T-helper 1 cell (primary cell): ENCODE measurements at places on chromosomes 4 and X.

GRCh38 chr4:184962125-184962638 is 56.1 kb upstream of the HELT start:
- DNase-seq: no peak

- no peak for DNase-seq
Measured at GRCh38 chrX:13091111-13091765, 46.8 kb upstream of the FAM9C start.

DNA sequence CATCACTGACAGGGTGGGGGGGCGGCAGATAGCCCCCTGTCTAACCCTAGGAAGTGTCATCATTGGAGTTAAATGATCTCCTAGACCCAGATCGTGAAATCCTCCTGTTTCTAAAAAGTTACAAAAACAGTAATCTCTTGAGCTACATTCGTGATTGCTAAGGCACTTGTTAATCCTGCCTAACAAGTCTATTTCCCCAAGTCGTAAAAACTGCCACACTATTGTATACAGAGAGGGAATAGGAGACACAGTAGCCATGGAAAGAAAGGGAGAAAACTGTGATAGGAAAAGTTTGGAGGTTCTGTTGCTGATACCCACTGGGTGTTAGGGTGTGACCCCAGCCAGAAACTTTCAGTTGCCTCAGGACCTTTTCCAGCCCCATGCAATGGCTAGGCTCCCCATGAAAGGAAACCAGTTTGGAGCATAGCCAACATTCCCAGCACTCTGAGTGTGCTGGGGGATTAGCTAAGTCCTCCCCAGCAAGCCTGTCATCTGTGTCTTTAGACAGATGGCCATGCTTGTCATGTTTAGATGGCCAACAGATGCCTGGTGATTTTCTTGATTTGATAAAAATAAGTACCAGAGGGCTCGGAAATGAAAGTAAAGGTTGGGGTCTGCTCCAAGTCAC is 63.3 kb upstream of the ANXA10 start:
- no peak for DNase-seq

DNA sequence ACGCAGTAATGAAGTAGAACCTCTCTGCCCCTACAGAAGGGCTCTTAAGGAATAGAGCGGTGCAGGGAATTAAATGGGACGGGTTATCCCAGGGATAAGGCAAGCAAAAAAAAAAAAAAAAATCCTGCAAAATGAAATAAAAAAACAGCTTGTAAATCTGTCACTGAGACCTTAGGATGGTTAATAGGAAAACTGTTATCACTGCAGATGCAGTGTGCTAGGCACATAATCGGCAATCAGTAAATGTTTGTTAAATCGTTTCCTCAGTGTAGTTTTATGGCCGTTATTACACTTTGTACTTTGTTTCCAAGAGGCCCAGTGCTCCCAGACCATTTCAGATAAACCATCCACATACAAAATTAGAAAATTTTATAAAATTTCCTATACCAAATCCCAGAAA is 1.0 kb downstream of the HNRNPH2 start:
- DNase-seq: no peak

DNA sequence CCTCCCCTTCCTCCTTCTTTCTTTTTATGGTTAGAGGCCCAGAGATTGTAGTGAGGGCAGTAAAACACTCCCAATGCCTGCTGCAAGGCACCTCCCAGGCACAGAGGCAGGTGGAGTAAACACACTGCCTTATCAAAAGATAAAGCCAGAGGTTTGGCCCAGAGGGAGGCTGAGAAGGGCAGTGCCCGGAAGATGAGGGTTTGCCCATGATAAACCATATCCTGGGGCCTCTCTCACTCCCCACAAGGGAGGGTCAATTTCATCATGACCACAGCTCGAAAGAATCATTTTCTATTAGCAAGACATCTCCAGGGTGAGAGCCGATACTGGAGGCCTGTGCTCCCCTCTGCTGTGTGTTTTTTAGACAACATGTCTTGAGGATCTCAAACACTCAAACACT is 98.5 kb upstream of the FAM9C start:
- DNase-seq: no peak

- no peak for DNase-seq
Measured at GRCh38 chr4:1479454-1479853, 73.2 kb upstream of the NKX1-1 start.

DNA sequence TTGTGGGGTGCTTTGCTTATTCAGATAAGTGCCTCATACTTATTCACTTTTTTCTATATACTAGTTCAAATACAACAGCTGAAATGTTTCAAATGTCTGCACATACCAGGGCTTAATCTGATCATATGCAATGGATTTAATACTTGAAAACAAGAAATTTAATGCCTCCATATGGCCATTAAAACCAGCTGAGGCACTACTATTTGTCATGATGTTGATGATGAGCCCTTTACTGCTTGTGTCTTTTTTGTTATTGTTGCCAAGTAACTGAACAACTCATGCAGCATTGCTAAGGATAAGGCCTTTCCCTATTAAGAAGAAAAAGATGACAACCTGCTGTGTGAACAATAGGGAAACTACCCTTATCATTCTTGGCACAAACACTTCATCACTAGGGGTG is 52.5 kb downstream of the MAGEB10 start:
- DNase-seq: no peak

DNA sequence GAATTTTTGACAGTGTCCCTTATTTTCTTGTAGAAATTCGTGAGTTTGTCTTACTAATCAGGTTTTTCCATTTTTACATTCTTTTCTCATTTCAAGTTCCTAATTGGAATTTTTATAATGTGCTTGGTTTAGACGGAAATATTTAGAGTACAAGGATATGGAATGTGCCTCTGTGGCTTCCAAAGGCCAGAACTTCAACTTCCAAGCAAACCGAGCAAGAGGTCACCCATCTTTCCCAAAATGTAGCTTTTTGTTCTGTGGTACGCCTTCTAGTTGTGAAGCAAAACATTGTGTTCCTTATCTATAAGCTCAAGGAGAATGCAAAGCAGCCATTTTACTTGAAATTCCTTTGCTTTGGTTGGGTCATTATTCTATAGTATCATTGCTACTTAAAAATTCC is 212.8 kb upstream of the PACRGL start:
- DNase-seq: no peak

DNA sequence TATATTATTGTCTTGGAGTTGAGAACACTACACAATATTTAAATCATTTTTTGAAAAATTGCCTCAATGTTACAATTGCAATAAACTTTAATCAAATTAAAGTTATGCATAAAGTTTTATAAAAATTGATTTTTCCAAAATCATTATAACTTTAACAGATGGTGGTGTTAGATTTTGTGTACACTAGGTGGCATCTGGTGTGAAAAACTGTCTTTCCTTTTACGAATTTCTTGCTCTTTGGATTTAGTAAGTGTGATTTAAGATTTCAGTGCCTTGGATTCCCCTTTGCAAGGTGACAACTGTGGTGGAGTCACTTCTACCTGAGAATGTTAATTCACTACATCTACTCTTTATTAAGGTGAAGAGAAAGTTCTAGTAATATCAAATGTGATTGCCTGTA is 91.6 kb downstream of the AREG start:
- DNase-seq: no peak

GRCh38 chrX:49198540-49199314 is 1.3 kb downstream of the SYP start:
- no peak for DNase-seq

DNA sequence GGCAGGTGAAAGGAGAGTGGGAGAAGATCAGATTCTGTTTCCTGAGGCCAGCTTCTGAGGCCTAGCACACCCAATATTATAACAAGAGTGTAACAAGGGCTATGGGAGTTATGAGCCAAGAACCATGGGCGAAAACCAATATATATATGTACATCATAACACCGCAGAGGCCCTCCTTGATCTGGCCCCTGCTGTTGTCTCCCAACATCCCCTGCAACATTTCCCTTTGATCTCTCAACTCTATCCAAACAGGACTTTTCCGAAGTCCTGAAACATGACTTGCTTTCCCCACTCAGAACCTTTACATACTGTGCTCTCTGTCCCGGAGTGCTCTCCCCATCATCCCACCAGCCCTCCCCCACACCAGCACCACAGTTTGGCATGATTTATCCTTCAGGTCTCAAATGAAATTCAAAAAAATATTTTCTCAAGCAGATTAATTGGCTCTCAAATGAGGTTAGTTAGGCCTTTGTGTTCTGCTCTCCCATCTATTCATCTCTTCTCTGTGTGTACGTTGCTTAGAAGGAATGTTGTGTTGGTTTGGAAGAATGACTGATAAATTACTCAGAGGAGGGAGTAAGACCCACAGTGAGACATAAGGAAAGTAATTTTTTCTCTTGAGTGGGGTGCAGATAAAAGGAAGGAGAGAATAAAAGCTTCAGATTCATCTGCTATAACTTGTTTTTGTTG is 58.1 kb upstream of the SMIM10 start:
- no peak for DNase-seq

DNA sequence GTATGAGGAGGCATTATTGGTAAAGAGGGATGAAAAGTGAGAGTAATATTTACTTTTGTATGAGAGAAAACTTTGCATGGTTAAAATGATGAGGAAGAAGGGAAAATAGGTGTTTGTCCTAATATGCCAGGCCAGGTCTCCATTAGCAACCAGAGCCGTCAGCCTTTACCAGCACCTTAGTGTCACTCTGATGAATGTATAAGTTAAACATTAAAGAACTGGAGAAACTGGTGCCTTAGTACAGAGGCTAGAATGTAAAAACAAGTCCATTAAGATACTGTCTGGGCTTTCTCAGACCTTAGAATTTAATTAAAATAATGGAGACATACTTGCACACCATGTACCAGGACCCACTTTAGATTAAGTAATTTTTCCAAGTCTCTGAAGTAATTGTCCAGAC is 222.3 kb downstream of the FAM47A start:
- DNase-seq: no peak

GRCh38 chr4:56821381-56822243 is at the start of gene SPINK2:
Gene SPINK2 (minus strand): TSS chr4:56821701. CDS start chr4:56821662, 39 bp downstream.
- peak; percentile 68 for DNase-seq
